ENCODE measurements at places on chromosomes 1 and 21.

GRCh38 chr1:243287652-243288051 lies 31.8 kb downstream of the SDCCAG8 start:
- DNase-seq: no peak

DNA sequence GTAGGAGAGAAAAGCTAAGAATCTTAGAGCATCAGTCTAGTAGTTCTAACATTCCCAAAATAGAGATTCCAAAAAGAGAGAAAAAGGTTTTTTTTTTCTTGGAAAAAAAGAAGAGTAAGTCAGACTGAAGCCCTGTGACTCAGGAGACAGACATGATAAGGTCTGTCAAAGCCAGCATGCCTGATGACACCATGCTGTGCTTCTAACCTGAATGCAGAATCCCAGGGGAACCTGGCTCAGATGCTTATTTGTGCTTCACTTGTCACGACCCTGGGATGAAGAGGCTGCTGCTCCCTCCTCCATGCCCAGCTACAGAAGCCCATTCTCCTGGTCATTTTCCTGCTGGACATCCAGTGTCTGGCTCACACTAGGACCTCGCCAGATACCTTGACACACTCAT lies 44.3 kb downstream of the ERICH3 start:
- no peak for DNase-seq

DNA sequence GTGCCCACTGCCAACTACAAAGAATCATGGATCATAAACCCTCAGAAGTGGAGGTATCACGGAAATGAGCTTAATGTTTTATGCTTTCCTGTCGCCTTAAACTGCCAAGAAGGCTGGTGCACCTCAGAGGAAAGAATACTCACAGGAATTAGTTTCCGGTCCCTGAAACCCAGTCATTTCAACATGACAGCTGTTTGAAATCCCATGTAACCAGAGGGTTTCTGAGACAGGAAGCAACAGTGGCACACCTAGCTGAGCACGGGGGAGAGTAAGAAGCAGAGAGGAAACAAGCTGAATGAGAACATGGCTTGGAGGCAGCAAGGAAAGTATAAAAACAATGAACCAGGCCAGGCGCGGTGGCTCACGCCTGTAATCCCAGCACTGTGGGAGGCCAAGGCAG lies 3.9 kb downstream of the JAK1 start:
- DNase-seq: no peak

DNA sequence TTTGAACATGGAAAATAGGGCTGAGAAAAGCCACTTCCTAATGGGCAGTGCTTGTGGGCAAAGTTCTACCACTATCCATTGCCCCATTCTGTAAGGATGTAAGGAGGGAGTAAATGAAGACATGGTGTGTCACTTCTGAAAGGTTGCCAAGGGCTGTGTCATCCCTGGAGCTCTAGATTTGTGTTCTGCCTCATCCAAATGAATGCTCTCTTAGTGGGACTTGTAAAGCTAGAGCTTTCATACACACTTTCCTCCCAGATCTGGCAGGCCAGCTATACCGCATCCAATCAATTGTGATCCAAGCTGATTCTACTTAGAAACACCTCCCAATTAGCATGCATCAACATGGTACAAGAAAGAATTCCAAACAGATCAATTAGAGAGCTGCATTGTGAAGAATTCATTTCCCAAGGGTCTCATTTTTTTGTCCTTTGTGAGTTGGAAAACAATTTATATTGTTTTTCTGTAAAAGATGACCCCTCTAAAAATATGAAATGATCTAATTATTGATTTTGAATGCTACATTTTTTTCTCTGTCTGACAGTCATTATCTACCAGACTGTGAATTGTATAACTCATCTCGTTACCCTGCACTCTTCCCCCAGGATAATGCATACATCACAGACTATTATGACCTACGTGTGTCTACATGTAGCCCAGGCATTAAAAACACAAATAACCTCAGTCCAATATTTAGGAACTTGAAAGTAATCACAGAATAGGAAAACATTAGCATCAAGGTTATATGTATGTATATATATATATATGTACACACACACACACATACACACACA lies 117.1 kb upstream of the DUSP10 start:
- no peak for DNase-seq

DNA sequence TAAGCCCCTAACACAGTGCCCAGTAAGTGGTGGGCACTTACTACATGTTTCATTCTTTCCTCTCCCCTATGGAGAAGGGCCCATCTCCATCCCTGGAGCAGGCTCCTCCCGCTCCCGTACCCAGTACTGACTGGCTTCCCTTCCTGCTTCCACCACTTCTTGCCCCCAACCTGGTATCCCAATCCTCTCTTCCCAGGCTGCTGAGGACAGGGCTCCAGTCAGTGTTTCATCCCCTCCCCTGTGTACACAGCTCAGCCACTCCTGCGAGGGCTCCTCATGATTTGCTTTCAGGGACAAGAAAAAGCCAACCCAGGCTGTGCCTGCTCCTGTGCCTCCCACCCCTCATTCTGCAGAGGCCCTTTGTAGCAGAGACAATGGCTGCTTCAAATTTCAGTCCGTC lies 20.8 kb upstream of the ETV3 start:
- DNase-seq: no peak

GRCh38 chr1:2459757-2460156 lies 16.3 kb upstream of the PLCH2 start:
- DNase-seq: no peak

- no peak for DNase-seq
Measured at GRCh38 chr1:54403808-54404261, 2.4 kb downstream of the SSBP3 start.

- no peak for DNase-seq
Measured at GRCh38 chr1:198107091-198107501, 49.7 kb upstream of the NEK7 start.

- DNase-seq: no peak
Measured at GRCh38 chr1:153816283-153816889, 41.2 kb downstream of the SLC27A3 start.

DNA sequence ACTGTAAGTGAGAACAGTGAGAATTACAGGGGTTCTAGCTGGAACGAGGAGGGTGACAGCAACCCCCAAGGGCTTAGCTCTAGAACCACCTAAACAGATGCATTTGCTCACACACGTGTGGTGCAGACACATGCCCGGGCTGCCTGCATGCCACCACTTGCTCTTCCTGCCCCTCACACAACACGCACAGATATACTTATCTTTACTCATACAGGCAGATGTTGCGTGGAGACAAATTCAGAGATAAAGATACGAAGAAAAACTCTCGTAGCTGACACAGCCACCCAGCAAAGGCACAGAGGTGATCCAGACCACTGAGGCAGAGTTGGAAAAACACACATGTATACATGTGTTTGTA lies 13.5 kb downstream of the VANGL1 start:
- no peak for DNase-seq

DNA sequence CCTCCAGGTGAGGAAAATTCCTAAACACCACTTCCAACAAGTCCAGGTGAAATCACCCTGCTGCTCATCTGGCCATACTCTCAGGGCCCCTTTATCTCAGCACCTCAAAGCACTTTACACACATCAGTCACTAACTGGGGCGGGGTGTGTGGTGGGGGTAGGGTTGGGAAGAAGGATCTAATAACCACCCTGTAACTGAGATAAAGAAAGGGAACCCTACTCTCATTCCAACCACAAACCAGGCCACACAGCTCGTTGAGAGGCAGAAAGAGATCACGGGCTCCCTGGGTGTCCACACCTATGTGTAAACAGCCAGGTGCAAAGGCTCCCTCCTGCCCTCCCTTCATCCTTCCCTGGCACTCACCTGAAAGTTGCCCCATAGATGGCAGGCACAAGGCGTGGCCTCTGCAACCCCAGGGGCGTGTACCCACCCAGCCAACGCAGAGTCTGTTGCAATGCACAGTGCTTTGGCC lies 20.4 kb downstream of the GPR161 start:
- DNase-seq: no peak

DNA sequence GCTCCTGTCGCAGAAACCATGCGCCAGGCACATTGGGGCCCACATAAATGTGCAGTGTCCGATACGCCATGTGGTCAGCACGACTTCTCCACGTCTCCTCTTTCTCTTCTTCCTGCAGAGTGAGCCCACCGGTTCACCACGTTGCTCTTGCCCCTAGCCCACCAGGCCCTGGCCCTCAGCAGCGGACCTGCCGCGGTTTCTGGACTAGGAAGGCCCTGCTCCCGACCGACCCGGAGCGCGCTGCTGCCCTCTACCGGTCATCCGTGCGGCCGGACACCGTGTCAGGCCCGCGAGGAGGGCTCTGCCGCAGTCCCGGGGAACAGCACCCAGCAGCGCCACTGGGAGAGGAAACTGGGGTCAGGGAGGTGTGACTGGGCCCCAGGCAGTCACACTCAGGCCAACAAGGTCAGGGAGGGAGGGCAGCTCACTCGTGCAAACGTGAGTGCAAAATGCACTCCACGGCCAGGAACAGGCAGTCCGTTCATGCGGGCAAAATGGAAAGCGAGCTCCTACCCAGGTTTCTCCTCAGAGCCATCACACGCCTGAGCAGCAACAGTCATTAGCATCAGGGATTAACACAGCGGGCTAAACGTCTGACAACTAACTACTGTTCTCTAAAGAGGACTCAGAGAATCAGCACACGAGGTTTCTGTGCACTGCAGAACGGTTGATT lies 13.7 kb downstream of the TLR5 start:
- no peak for DNase-seq

- DNase-seq: no peak
Measured at GRCh38 chr1:85330711-85331290, 54.4 kb upstream of the BCL10 start.

- DNase-seq: no peak
Measured at GRCh38 chr1:2474933-2475371, 1.1 kb upstream of the PLCH2 start.

- no peak for DNase-seq
Measured at GRCh38 chr1:61450872-61451571, 273.9 kb downstream of the TM2D1 start.

DNA sequence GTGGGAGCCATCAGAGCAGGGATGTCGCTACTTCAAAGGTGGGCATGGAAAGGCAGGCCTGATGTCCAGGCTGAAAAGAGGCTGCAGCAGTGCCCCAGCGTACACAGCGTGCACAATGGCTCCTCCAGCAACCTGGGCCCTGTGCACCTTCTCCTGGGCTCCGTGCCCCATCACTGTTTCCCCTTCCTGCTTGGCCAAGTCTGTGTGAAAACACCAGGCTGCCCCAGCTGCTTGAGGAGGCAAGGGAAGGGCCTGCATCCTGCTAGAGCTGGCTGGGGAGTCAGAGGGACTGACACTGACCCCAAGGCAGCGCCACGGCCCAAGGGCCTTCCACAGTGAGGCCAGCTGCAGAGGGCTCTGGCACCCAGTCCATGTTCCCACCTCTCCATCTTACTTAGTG lies 33.4 kb downstream of the SDC3 start:
- no peak for DNase-seq

DNA sequence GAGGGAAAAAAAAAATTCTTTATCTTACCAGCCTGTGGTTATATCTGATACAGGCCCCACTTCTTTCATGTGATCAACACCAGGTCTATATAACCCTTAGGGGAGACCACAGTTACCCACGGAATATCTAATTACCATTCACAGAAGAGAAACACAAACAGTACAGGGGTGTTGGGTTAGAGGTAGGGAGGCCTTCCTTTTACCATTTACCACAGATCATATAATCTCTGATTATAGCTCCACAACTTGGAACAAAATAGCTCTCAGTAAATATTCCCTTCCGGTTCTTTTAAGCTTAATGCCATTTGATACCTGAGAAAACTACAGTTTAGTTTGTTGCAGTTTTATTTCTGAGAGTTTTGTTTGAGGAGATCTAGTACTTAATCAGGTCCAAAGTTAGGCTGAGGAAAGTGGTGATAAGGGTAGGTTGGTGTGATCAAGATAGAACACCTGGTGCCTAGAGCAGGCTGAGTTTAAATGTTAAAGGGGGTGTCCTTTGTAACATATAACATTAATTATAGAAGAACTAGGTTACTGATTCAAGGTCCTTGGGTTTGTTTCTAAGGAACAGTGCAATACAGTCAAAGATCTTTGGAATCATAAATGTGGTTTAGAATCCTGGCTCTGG lies 14.1 kb downstream of the EPB41 start:
- no peak for DNase-seq

GRCh38 chr1:61184040-61184713 lies 101.8 kb downstream of the NFIA start:
- no peak for DNase-seq

DNA sequence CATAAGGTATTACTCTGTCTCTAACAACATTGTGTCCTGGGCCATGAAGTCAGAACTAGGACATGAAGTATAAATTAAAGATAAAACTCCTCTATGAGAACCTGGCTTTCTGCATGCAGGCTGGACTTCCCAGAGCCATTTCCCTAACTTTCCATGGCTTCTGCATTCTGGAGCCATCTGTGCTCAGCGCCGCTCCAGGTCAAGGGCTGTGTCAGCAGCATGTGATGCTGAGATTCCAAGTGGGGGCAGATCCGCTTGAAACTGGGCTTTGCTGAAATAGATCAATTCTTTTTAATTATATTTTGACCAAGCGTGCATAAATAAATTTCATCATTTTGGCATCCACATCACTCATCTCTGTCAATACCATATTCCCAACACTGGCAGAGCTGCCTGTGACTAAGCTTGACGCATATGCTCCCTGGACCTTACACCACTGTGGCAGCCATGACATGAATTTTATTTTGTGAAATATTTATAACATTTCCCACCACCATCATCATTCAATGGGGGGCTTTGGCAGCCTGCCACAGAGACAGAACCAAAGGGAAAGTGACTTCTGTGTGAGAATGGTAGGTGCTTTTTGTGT lies 110.4 kb upstream of the KCNK1 start:
- no peak for DNase-seq

GRCh38 chr1:86714561-86715244 lies 10.3 kb downstream of the SH3GLB1 start:
- DNase-seq: no peak

- DNase-seq: no peak
Measured at GRCh38 chr1:30451532-30452125, 271.8 kb downstream of the MATN1 start.

GRCh38 chr1:226688808-226689207 lies 50.3 kb downstream of the ITPKB start:
- DNase-seq: no peak

DNA sequence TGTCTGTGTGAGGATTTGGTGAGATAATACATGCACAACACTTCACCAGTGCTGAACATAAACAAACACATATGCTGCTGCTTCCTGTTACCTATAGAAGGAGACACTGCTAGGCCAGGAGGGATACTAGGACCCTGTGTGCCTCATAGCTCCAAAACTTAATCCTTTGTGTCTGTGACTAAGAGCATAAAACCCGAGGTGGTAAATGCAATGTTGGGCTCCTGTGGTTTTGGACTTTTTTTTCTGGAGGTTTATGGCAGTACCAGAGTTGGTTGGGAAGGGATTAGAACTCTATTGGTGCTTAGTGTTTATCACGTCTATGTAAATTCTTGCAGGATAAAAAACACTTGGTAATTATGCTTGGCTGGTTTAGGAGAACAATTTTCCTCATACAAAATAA lies 122.9 kb downstream of the NUF2 start:
- no peak for DNase-seq

DNA sequence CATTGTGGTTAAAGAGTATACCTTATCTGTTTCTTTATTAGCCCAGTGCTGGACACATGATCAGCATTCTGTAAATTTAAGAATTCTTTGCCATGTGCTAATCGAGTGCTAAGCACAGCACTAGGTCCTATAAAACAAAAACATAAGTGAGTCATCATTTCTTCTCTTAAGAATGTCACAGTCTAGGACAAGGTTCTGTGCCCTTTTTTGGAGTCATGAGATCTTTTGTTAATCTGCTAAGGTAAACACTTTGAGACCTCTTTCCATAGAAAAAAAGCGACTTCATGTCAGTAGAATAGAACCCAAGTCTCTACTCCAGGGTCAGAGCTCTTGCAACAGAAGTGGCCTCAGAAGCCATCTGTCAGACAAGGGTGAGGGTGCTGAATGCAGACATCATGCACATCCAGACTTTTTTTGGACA lies 70.0 kb upstream of the NFIA start:
- no peak for DNase-seq
